Aorta (tissue), 5 donors: ENCODE measurements at places on chromosomes 3 and 15.

GRCh38 chr3:181486141-181486885, 225.4 kb upstream of the SOX2 start:
- DNase-seq: no peak

DNA sequence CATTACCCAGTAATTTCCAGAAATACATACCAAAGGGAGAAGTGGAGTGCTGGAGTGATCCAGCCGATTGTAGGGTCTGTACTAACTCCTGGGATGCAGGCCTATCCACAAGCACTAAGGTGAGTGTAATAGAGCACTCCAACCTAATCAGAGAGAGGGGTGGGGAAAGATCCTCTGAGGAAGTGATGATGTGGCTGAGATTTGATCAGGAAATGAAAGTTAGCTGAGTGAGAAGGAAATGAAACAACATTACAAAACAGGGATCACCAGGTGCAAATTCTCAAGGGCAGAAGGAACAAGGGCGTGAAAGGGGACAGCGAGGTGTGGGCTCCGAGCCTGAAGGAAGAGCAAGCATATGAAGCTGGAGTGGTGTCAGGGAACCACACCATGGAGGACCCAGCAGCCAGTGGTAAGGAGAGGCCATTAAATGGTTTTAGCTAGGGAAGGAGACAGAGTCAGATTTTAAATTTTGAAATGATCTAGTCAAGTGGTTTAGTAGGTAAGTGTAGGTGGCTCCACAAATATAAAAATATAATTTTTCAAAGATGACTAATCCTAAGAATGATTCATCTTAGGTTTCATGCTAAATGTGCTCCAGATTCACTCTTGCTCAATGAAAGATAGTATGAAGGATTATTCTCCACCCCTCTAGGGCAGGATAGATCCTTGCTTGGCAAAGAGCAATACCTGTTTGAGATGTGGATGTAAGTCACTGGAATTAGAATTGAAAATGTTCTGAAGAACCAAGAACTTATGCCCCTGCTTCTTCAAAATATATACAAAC, 348.7 kb downstream of the TBL1XR1 start:
- DNase-seq: no peak

GRCh38 chr3:45312836-45313493, 75.4 kb upstream of the LARS2 start:
- no peak for DNase-seq

- no peak for DNase-seq
These were observed 726.0 kb upstream of the CFAP20DC start for GRCh38 chr3:59775761-59776325.

DNA sequence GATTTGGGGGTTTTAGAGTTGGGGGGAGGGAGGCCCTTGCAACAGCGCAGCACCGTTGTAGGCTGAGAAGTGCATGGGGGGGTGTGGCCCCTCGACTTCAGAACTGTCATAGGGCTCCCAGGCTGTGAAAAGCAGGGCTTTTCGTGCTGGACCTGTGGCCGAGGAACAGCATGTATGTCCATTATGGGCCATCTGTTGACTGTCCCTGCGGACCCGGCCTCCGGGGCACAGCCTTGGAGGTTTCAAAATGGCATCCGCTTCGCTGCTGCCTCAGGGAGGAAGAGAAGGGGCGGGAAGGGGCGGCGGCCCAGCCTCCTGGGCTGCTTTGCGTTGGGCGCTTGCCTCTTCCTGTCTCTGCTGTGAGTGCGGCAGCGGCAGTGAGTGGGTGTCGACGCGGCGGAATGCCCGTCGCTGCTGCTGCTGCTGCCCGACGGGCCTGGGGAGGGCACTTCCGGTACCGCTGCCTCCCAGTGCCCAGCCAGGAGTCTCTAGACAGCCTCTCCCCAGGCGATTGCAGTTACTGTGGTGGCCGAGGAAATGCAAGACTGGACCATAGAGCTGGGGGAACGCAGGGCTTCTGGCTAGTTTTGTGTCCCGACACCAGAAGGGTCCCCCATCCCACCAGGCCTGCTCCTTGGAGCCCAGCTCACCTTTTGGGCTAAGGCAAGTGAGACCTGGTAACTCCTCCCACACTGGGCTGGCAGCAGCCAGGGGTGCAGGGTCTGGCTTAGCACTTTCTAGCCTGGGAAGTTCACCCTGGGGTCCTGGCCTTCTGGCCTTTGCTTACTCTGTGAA, 1.9 kb downstream of the GNAI2 start:
- peak; percentile 96 for DNase-seq

GRCh38 chr15:75661756-75662140, 14.0 kb downstream of the SNX33 start:
- no peak for DNase-seq

DNA sequence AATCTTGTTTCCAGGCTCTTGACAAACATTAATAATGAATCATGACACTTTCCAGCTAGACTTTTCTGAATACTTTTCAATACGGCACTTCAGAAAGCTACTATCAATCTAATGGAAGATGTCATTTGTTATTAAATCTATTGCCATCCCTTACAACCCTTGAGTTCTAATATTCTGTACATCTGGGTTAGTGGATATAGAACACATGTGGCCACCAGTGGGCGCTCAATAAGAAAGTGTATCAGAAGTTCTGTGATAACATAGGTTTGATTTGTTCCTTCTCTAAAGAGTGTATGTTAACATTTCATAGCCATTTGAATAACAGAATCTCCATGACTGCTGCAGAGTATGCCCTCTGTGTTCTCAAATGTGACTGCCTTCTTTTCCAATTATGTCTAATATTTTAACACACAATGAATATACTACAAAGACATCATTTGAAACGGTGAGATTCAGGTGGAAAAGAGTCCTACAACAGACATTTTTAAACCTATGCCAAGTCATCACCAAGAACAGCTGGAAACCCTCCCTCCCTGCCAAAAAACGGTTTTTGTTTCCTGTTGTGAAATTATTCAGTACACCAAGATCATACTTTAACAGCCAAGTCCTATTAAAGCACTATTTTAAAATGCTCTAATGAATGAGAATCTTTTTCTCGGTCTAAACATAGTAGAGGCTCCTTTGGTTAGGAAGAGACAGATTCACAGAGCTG, 22.2 kb downstream of the ALDH1A2 start:
- DNase-seq: peak; percentile 59

DNA sequence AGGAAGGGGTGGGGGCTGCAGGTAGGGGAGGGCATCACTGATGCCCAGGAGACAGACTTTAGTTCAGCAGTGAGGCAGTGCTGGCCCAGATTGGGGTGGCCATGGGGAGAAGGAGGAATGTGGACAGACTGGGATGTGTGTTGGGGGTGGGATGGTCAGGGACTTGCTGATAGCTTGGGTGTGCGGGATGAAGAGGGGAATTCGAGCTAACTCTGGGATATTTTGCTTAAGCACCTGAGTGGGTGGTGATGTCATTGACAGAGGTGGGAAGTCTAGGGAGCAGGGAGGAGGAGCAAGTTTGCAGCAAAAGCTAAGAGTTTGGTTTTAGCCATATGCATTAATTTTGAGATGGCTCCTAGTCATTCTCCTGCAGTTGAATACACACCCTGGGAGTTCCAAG, 207.5 kb downstream of the RPLP1 start:
- no peak for DNase-seq

DNA sequence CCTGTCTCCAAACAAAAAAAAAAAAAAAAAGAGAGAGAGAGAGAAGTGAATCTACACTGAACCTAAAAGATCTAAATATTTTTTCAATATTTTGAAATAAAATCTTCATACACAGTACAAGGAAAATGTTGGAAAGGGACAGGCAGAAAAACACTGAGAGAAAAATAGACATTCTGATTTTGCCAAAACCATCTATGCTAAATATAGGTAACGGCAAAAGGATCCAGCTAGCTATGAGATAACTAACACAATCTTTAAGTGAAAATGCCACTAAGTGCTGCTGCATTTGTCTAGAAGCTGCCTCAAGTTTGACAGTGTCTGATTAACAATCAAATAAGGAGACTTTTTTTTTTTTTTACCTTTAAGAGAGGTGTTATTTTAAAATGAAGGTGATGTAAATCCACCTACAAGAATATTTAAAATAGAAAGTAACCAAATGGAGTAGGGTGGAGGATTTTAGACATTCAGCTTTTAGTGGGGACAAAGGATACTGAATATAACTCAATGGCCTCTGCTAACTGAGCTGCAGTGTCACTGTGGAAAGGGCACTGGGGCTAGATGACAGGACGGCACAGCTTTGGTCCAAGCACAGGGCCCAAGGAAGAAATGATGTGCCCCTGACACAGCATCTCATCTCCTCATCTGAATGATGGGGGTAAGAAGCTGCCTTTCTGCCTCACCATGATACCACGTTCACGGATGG, 62.4 kb downstream of the HACD2 start:
- DNase-seq: no peak

DNA sequence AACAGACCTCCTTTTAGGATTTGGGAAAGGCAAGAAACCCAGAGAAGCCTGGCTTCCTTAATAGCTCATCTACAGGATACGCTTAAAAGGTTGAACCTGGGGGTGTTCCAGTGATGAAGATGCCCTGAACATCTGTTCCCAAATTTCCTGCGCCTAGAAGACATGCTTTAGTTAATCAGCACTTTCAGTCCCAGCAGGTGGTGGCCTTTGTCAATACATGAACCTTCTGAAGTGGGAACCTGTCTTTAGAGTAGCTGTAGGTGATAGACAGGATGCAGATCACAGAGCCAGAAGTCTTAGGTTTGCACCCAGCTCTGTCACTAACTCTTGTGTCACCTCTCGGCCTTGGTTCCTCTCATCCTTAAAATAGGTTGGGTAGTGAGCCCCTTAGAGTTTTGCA, 149.7 kb upstream of the SYNPR start:
- no peak for DNase-seq

GRCh38 chr15:99486371-99487336, 79.1 kb upstream of the MEF2A start:
- DNase-seq: peak; percentile 93

DNA sequence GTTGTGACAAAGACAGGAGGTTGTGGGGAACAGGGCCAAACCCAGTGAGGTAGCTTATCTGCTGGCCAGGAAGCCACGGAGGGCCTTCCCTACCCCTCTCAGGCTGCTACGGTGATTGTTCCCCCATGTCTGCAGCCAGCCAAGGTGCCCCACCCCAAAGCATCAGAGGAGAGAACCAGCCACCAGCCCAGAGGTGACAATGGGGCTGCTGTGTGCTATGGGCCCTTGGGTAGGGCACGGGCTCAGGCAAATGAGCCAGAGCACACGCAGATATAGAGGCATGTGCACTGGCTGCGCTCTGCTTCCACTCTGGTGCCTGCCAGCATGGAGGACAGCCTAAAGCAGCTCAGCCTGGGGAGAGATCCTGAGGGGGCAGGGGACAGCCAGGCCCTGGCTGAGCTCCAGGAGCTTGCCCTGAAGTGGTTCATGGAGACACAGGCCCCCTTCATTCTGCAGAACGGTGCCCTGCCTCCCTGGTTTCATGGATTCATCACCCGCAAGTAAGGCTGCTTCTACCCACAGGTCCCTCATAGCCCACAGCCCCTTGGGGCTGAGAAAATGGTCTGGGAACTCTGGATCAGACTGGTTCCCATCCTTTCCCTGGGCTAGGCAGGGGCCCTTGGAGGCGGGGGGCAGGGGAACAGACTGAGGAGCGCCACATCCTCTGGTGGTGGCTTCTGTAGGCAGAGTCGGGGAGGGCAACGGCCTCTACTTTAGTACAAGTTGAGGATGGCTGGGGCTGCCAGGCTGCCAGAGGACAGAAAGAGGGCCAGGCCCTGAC, at the start of gene SH2D7:
SH2D7 (plus strand) TSS at position 301 of the 781 bp plus-strand sequence; CDS start at position 325, 24 bp downstream.
- DNase-seq: peak; percentile 30

- no peak for DNase-seq
These were observed 21.3 kb downstream of the LRIG1 start for GRCh38 chr3:66479532-66479947.

DNA sequence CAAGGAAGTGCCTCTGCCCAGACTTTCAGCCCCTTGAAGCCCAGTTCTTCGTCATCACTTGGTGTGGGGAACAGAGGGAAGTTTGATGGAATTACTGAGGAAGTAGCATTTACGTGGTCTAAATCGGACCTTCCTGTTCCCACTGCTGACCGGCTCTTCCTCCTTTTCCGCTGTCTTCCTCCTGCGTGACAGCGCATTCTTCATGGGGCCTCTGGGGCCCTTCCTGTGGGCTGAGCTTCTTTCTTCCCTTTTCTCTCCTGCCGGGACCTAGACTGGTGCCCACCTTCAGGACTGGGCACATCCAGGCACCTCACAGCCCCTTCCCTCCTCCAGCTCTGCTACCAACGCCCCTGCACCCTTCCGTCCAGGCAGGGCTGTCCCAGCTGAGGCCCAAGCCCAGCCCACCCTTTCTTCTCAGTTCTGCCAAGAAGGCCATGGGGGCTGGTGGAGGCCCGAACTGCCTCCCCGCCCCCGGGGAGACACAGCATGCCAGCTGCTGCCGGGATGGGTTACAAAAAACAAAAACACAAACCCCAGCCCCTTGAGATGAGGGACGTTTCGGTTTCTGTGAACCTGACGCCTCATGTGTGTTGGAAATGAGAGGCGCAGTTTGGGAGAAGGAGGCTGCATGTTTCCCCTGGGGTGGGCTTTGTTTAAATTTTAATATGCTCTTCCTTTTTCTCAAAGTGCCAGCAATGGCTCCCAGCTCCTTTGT, 19.1 kb downstream of the ZNF710 start:
- no peak for DNase-seq

DNA sequence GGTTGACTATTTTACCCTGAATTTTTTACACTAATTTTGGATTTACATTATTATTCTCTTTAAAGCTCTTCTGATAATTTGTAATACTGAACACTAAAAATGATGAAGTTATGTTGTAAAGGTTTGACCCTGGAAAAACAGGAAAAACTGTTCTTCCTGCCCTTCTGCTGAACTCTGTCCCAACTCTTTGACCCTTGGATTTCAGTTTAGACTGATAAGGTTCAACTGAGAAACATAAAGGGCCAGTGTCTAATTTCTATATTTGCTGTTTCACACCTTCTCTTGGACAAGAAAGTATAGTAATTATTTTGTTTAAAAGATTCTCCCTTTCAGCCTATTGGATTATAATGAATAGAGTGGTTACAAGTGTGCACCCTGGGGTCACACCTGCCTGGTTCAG, 12.8 kb upstream of the TMOD3 start:
- no peak for DNase-seq

GRCh38 chr3:69200384-69201068, 78.1 kb upstream of the LMOD3 start:
- no peak for DNase-seq

GRCh38 chr3:194637541-194638400, 4.6 kb upstream of the TMEM44 start:
- no peak for DNase-seq

DNA sequence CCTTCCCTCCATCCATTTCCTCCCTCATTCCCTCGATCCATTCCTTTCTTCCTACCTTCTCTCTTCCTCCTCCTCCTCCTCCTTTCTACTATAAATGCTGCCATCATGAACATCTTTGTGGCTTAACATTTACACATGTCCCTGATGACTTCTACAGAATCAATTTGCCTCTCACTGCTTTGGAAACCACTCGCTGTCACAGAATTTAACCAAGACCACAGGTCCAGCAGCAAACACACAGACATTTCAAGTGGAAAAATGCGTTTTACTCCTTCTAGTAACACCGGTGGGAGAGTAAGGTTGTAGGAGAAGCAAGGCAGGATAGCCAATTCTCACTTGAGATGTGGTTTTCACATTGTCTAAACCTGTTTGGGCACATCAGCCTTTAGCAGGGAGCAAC, 101.4 kb upstream of the LRIG1 start:
- no peak for DNase-seq
